NCI-H446 treated with DMSO at 0.1 percent for 48 hours (cell line): ENCODE measurements at places on chromosomes 4 and X.

GRCh38 chr4:71697031-71697430, 86.8 kb downstream of the GC start:
- DNase-seq: no peak

DNA sequence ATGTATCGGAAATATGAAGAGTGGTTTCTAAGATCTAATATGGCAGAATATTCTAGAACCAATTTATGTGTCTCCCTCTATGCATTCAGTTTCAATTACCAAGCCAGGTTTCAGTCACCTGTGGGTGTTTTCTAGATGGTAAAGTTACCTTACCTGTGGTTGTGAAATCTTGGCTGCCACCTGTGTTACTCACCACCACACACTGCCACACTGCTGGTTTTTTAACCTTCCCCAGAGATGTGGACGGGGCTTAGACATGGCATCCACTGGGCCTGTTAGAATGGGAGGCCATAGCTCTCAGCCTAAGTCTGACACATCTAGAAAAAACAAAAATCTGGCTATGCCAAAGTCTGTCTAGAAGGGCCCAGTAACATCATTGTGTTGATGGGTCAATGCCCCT, 896.5 kb upstream of the PABPC4L start:
- no peak for DNase-seq

GRCh38 chrX:119482481-119483480, 14.5 kb downstream of the SLC25A5 start:
- no peak for DNase-seq

DNA sequence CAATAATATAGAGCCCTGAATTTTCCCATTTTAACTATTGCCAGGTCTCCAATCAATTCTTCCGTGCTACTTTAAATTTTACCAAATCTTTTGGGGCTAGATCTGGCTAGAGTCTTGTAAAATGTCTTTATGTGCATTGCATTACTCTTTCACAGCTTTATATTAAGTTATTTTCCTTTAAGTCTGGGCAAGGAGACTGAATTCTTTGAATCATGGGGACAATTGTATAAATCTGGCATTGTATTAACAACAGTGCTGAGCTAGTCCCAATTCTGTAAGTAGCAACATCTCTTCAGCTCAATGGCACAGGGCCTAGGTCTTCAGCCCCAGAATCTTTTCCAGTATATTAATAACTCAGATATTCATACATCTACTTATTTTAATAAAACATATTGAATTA, 1080.4 kb upstream of the INTU start:
- DNase-seq: no peak

DNA sequence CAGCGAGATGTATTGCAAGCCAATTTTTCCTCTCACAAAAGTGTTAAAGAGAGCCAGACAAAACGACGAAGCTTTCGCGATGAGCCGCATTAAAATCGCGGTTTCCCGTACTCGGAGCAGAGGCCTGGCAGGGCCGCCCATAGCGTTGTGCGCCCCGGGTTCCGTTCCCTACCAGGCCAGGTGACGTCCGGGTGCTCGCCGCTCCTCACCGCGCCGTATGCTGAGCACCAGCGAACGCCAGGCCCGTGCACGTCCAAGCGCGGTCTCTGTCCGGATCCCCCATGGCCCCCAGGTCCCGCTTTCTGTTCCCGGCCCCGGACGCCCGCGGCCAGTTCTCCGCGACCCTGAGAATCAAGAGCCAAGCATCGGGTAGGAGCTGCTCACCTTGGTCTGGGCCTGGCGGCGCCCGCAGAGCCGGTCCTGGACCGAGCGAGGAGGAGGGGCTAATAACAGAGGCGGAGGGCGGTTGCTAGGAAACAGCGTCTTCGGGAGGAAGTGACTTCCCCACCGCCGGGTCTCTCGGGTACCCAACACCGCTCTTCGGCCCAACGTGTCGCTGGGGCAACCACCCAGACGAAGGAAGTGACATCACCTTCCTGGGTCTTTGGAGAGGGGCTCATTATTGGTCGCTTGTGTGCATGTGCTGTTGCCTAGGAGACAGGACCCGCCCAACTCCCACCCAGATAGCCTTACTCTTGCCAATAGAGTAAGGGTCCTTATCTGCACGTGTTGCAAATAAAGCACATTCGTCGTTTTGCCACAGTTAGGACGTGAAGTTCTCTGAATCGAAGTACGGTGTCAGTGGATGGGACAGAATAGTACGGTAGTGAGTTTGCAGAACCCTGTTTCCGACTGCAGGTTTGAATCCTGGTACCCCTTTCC, at the start of gene MAP9:
Gene MAP9 (minus strand): TSS at position 579 of the 882 bp plus-strand sequence. CDS start 1,115 bp downstream, outside the sequence.
- peak; percentile 91 for DNase-seq

GRCh38 chr4:130393642-130394041, 1297.7 kb downstream of the C4orf33 start:
- no peak for DNase-seq

DNA sequence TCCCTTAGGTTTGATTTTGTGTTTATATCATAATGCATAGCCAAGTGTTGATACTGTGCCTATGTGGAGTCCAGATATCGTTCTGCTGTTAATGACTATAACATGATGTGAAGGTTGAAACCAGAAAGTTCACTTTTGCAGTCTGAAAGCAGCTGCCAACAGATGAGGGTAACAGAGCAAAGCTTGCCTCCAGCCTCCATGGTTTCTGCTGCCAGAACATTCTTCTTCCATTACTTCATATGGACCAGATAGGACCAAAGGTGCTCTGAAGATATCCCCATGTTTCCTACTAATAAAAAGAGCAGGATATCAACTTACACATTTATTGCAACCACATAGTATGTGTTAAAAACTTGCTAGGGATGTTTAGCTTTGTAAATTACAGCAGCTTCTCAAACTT, 394.1 kb downstream of the SPRY1 start:
- no peak for DNase-seq

GRCh38 chr4:102694791-102695190, 66.0 kb downstream of the MANBA start:
- no peak for DNase-seq

DNA sequence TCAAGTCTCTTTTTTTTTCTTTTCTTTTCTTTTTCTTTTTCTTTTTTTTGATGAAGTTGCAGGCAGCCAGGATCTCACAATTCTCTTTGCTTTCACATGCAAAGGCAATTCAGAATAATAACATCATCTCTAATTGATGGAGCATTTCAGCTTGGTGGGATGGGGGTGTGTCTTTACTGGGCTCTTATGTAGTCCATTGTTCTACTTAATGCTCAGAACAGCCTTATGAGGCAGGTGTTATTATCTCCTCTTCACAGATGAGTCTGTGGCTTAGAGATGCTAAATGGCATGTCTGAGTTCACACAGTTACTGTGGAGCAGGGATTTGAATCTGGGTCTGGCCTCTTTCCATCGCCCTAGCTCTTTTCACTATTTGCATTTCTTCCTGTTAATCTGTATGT, 70.2 kb downstream of the TRPC5 start:
- DNase-seq: no peak

DNA sequence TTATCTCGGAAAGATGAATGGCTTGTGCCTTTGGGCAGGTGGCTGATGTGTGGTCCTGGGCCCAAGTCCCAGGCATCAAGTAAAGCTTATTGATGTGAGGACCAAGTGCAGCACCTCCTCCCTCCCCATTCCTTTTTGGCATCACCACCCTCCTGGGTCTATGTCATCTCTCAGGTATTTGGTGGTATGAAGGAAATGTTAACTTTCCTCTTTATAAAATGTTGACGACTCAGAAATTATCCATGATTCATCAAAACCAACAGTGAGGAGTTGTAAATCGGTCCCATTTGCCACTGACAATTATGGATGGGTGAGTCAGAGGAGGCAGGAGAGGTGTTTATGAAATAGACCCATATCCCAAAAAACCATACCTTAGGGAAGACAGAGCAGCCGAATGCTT, 229.4 kb upstream of the GATB start:
- no peak for DNase-seq

DNA sequence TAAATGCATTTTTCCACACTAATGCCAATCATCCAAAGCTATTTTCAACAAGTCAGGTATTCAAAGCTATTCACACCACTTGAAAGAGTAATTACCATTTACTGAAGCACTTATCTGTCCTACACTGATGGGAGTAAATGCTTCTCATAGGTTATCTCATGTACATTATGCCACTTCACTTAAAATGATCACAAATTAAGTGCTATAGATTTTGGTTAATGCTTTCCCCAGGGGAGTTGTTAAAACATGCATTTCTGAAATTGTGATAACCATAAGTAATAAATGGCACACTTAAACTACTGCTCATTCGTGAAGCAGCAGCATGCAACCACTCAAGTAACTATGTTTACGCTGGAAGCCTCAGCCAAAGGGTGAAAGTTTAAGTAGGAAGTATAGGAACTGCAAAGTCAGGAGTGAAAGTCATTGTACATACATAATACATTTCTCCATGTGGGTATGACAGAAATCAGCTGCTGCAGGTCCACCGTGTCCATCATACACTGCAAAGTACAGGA, 6.6 kb downstream of the PPM1K start:
- DNase-seq: no peak

- no peak for DNase-seq
Measured at GRCh38 chr4:13980317-13981310, 353.1 kb upstream of the BOD1L1 start.

GRCh38 chr4:62923783-62924182, 1485.5 kb downstream of the TECRL start:
- no peak for DNase-seq

GRCh38 chrX:121245763-121246162, 198.4 kb downstream of the GLUD2 start:
- no peak for DNase-seq

GRCh38 chr4:155009288-155009687, 199.1 kb upstream of the NPY2R start:
- no peak for DNase-seq

- DNase-seq: no peak
Measured at GRCh38 chr4:26731351-26732035, 129.1 kb upstream of the STIM2 start.

GRCh38 chrX:134520860-134521390, 61.0 kb downstream of the HPRT1 start:
- DNase-seq: peak; percentile 32

DNA sequence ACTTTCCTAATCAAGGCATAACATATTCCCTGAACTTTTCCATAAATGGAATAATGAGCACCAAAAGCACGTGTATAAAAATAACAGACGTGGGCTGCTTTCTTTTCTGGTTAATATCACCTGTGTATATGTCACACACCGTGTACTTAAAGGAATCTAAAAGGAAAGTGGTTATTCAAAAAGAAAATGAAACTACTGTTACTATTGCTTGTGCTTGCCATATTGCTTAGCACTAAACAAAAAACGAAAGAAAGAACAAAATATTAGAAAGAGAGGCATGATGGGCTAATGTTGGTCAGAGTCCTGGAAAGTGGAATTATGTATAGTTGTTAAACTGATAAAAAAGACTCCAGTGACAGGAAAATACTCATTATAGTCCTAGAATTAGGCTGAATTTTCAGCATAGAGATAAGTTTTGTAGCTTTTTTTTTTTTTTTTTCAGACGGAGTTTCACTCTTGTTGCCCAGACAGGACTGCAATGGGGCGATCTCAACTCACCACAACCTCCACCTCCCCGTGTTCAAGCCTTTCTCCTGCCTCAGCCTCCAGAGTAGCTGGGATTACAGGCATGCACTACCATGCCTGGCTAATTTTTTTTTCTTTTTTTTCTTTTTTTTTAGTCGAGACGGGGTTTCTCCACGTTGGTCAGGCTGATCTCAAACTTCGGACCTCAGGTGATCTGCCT, 123.2 kb downstream of the PABPC4L start:
- no peak for DNase-seq

- DNase-seq: no peak
Measured at GRCh38 chr4:99651811-99652485, 5.7 kb downstream of the C4orf54 start.

DNA sequence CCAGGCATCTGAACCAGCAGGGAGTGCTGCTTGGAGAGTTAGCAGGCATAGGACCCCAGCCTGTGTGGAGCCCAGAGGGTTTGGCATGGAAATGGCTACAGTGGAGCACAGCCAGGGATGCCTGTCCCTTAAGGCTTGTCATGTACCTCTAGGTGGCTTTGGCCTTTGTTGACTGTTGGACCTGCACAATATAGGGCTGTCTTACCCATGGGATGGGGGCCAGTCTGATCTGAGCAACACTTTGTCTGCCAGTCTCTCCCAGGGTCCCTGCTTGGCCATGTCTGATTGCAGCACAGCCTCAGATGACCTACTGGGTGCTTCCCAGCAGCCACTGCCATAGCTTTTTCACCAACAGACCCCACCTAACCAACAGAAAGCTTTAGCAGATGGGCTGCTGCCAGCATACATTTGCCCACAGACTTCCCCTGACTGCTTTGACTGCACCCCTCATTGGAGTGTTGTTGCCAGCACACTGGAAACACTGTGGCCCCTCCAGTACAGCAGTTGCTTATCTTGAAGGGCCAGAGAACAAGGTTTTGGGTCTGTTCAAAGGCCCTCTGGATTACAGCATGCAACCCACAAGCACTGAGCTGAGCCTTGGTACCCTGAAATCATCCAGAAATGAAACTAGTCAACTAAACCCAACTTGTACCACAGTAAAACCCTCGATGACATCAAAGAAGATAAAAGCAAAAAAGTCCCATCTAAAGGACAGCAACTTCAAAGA, 22.1 kb downstream of the ANAPC10 start:
- no peak for DNase-seq

DNA sequence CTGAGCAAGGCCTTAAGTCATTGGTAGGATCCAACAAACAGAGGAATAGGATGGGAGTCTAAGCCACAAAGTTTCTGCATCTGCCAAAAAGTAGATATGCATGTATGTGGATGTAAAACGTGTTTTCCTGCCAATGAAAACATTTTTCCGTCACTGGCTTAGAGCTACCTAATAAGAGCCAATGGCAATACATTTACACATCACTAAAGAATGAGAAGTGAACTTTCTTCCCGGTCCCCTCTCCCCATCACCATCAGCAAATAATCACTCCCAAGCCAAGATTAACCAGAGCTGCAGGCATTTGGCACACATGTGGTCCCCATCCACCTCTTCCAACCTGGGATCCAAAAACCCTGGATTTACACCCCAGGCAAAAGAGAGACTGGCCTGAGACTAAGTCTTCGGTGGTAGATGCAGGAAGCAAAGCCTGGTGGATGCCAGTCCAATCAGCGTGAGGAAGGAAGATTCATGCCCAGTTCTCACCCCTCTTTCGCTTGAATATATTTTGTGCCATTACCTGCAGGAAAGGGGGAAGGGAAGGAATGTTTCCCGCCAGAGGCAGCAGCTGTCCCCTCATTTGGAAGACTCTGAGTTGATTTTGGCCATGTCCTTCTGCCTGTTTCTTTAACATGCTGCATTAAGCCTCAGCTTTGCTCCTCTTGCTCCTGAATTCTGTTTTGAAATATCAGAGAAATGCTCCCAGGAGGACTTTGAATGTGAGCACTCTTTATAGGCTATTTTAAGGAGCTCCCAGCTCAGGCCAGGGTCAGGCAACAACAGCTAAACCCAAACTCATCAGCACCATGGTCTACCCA, 131.4 kb downstream of the CHIC2 start:
- DNase-seq: no peak

GRCh38 chrX:42975906-42976305, 197.9 kb upstream of the PPP1R2C start:
- no peak for DNase-seq

GRCh38 chrX:40248822-40249221, 151.1 kb upstream of the BCOR start:
- DNase-seq: no peak

- DNase-seq: peak; percentile 98
Measured at GRCh38 chrX:69987691-69988090, 62.0 kb downstream of the AWAT2 start.
